Stimulated activated CD4-positive, alpha-beta T cell treated with anti-CD3 and anti-CD28 coated beads, Interleukin-4, amount 100 ng/mL, for 1 hour (primary cell): ENCODE measurements at places on chromosomes 12 and 14.

DNA sequence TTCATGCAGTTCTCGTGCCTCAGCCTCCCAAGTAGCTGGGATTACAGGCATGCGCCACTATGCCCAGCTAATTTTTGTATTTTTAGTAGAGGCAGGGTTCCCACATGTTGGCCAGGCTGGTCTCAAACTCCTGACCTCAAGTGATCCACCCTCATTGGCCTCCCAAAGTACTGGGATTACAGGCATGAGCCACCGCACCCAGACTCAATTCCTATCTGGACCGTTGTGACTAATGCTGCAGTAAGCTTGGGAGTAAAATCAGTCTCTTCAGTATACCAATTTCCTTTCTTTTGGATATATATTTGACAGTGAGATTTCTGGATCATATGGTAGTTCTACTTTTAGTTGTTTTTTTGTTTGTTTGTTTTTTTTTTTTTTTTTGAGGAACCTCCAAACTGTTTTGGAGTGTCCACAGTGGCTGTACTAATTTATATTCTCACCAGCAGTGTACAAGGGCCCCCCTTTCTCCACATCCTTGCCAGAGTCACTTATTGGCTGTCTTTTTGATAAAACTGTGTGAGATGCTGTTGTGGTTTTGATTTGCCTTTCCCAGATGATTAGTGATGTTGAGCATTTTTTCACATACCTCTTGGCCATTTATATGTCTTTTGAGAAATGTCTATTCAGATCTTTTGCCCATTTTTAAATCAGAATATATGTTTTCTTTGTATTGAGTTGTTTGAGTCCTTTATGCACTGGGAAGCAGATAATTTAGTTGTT lies 37.3 kb upstream of the EVL start:
- no peak for DNase-seq

- DNase-seq: no peak
Observed at GRCh38 chr12:40292788-40293429, 68.1 kb downstream of the LRRK2 start.

- DNase-seq: no peak
Observed at GRCh38 chr14:68669603-68670358, 123.1 kb downstream of the ZFP36L1 start.

- no peak for DNase-seq
Observed at GRCh38 chr14:104536942-104537612, 42.5 kb upstream of the C14orf180 start.

DNA sequence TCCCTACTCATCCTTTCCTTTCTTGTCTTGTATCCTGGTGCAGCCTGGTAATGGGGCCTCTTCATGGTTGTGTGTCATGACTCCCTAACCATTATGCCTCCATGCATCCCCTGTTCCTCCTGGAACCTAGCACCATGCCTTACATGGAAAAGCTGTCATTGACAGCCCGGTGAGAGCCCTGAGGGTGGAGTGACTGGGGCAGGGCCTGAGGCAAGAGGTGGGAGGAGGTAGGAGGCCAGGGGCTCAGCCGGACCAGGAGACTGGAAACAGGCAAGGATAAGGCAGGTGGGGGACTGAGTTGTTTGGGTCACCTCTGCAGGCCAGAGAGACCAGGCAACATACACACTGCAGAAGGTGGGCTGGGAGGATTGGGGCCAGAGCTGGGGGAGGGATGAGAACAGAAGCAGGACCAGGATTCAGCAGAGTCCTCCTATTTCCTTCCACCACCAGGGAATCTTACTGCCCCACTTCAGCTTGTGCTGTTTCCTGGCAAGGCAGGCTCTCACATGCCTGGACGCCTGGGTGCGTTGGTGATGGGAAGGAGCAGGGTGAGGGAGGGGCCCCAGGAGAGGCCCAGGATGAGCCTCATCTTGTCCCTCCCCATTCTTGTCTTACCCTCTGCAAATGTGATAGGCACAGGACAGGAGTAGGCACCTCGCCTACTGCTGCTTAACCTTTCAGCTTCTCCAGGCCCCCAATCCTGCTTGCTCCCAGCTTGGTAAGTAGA lies at the start of gene LTB4R2:
TSS of gene LTB4R2 (plus strand) at position 603 of the 727 bp plus-strand sequence. CDS start 525 bp downstream, outside the sequence.
- no peak for DNase-seq

- no peak for DNase-seq
Observed at GRCh38 chr12:38746744-38747143, 158.6 kb downstream of the CPNE8 start.

DNA sequence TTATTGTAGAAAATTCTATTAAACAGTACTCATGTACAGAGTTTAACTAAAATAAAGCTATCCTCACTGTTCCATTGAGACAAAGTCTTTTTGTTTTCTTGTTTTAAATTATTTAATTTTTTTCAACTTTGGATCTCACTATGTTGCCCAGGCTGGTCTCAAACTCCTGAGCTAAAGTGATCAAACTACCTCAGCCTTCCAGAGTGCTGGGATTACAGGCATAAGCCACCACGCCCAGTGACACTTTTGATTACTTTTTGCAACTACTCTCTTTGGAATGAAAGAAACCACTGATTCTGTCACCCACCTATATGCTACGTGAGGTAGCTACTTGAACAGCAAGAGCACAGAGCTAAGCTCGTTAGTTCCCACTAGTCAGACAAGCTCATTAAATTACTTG lies 17.1 kb downstream of the ZFC3H1 start:
- DNase-seq: no peak

GRCh38 chr12:23760495-23760894 lies 189.0 kb downstream of the SOX5 start:
- no peak for DNase-seq

DNA sequence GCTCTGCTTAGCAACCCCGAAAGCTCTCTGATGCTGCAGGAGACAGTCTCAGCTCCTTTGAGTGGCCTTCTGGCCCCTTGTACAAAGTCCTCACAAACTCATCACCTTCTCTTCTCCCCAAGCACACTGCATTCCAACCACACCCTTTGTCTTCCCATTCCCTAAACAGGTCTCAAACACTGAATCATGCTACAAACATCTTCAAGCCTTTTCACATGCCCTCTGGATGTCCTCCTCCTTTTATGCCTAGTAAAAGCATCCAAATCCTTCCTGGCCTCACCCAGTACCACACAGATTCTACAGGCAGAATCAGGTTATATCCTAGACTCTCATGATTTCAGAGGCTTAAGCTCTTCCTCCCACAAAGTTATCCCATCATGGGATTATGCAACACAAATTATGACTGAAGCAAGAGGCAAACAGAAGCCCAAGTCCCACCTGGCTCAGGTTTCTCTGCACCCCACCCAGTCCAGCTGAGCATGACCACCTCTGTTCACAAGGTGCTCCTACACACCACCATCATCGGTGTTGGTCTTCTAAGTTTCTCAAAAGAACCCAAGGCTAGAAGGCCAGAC lies 61.4 kb upstream of the PCED1B start:
- no peak for DNase-seq

- DNase-seq: no peak
Observed at GRCh38 chr14:41355866-41356265, 250.8 kb upstream of the LRFN5 start.

- no peak for DNase-seq
Observed at GRCh38 chr14:64612971-64613666, 63.4 kb downstream of the PPP1R36 start.

GRCh38 chr12:2169940-2170339 lies 117.2 kb downstream of the CACNA1C start:
- no peak for DNase-seq

- DNase-seq: no peak
Observed at GRCh38 chr14:58488550-58488949, 61.0 kb downstream of the KIAA0586 start.

- DNase-seq: no peak
Observed at GRCh38 chr14:95236221-95236620, 78.9 kb upstream of the DICER1 start.

DNA sequence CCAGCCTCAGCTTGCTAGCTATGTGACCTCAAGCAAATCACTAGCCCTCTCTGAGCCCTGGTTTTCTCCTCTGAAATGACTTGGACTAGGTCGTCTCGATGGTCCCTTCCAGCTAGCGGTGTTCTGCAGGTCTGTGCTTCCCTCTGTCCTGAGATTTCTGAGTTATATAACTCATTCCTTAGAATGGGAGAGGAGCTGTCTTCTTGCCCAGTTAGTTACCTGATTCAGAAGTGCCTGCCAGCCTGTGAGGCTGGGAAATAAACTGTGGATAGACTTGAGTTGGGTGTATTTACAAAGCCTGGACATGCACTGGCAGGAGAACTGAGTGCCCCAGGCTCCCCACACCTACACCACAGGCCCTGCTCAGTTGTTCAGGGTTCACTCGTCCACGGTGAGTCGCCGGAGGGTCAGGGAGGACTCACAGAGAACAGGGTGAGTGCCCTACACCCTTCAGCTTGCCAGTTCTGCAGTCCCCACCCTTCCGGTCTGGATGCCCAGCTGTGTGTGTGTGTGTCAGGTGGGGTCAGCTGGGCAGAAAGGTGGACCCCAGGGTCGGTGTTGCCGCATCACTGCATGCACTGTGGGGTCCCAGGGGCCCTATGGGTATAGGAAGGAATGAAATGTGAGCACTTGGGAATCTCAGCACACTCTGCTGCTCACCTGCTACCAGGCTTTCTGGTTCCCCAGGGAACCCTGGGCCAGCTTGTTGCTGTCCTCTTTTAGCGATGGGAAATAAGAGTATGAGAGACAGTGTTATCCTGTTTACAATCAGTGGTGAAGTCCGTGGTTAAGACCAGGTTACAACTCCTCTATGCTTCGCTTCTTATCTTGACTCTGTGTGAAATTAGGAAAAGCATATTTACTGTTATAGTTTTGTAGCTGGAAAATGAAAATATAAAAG lies 348.2 kb downstream of the DPF3 start:
- no peak for DNase-seq

GRCh38 chr12:131357185-131357747 lies 353.6 kb upstream of the SFSWAP start:
- no peak for DNase-seq

DNA sequence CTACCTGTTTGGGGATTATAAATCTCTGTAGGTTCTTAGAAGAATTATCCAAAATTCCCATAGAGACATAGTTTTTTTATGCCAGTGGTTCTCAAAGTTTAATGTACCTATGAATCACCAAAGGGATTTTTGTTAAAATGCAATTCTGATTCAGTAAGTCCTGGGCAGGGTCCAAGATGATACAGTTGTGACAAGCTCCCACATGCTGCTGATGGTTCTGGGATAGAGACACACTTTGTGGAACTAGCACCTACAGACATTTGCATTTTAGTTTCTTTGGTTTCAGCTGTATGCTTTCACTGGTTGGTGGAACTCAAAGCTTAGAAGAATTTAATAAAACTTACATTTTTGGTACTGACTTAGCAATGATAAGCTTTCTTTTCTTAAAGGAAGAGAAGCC lies 80.4 kb downstream of the PTCSC3 start:
- DNase-seq: no peak

DNA sequence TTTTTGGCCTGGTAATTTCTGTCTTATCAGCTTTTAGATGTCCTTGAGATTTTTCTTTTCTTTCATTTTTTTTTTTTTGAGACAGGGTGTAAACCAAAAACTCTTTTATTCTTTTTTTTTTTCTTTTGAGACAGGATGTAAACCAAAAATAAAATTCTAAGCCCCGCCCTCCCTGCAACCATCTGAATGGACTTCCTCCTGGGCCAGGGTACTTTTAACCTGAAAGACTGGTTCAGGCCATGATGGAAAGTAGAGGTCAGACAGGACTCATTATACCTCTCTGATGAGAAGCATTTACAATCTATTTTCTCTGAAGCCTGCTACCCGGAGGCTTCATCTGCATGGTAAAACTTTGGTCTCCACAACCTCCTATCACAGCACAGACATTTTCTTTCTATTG lies 33.5 kb upstream of the TCL1B start:
- no peak for DNase-seq

- DNase-seq: no peak
Observed at GRCh38 chr12:61220337-61220736, 1039.9 kb upstream of the USP15 start.

- no peak for DNase-seq
Observed at GRCh38 chr14:81605660-81606059, 72.0 kb upstream of the SEL1L start.

- DNase-seq: no peak
Observed at GRCh38 chr12:20237091-20237490, 131.2 kb upstream of the PDE3A start.

DNA sequence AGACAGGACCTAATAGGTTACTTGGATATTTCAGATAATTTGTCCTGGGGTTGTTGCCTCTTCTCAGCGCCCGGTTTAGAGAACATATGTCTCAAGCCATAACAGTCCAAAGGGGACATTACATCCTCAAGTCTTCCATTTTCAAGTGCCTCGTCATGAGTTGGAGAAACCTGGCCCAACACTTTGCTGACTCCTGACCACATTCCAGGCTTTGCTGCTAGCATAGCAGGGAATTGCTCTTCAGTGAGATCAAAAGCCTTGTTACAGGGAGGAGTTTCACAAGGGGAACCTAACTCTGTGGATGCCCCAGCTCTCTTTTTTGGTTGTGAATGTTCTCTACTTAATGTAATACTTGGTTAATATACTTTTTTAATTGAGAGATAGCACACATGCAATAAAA lies 8.2 kb upstream of the MMP19 start:
- no peak for DNase-seq

GRCh38 chr14:66119606-66120231 lies 366.5 kb upstream of the CCDC196 start:
- no peak for DNase-seq

DNA sequence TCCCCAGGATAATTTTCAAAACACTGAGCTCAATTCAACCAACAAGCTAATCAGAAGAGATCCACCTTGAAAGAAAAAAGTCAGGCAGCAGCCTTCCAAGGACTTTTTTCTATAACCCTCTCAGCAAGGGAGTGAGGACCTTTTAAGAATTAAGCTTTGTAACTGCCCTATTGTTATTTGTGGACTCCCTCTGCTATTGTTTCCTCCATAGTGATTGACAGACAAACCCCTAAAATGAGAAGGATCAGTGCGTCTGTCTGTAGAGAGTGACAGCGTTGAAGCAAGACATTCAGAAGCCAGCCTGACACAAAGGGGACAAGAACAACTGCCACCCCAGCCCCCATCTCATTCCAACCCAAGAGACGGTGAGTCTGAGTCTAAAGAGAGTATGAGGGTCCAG lies 30.3 kb upstream of the BTG1 start:
- DNase-seq: no peak

GRCh38 chr12:8946733-8947132 lies 2.7 kb downstream of the M6PR start:
- DNase-seq: no peak

DNA sequence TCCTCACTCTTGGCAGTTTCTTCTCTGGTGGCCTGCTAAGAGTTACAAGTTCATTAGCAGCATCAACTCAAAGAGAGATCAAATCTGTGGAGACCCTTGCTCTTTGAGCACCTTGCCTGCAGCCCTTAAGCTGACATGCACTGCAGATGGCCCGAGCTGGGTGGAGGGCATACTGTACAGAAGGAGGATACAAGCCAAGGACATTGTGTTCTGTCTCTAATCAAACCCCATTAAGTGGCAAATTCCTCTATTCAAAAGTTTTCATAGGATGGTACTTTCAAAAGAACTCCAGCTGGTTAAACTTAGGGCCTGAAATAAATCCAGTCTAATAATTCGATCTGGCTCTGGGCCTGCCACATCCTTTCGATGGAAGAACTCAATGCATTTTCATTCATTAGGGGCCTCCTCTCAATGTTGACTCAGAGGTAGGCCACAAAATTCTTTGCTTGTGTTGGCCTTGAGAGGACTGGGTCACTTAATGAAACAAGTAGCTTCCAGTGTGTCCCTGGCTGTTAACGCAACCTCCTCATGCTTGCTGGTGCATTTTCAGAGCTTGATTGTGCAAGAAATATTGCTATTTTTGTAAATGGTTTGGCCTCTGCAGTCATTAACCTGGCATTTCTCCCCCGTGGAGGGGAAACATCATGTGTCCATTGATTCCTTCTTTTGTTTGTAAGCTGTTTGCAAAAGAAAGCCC lies 318.2 kb downstream of the NUAK1 start:
- no peak for DNase-seq

GRCh38 chr14:38799671-38800070 lies 303.4 kb downstream of the SEC23A start:
- DNase-seq: no peak
